ENCODE measurements at places on chromosomes 4 and X.

DNA sequence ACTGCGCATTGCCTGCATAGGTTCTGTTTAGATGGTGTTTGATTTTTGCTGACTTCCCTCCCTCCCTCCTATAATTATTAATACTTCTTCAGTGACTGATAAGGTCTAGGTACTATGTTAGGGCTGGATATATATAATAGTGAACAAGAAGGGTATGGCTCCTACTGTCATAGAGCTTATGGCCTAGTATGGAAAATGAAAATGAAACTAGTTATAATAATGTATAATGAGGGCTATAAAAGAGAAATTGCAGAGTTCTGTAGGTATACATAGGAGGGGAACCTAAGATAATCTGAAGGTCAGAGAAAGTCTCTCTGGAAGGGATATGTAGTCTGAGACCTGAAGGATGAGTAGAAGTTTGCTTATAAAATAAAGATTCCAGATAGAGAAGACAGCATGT, 102.1 kb downstream of the DCK start:
- no peak for DNase-seq

- peak; percentile 52 for DNase-seq
These were observed 147.7 kb downstream of the CPEB2 start for GRCh38 chr4:15149839-15150592.

- peak; percentile 67 for DNase-seq
These were observed 3.6 kb downstream of the MAGIX start for GRCh38 chrX:49165901-49166881.

- DNase-seq = no peak
These were observed 60.8 kb upstream of the FMR1 start for GRCh38 chrX:147850875-147851274.

- peak; percentile 81 for DNase-seq
These were observed at the start of gene PABPC4L for GRCh38 chr4:134201216-134202161. Gene PABPC4L (minus strand): TSS chr4:134201789. CDS start chr4:134201019, 770 bp downstream.

DNA sequence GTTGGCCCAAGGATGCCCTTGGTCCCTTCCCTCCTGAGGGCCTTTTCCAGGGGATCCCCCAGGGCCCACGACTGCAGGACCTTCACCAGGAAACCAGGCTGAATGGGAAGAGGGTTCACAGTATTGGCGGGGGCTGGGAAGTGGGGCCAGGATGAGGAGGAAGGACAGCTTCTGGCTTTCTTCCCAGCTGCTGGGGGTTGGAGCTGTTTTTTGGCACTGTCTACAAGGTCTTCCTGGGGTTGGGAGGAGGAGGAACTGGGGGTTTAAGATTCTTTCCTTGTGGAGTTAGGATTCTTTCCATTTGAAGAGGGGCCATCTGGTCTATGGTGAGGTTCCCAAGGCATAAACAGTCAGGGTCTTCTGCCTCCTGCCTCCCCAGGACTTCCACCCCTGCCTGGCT, 64.8 kb downstream of the KIF4A start:
- no peak for DNase-seq

DNA sequence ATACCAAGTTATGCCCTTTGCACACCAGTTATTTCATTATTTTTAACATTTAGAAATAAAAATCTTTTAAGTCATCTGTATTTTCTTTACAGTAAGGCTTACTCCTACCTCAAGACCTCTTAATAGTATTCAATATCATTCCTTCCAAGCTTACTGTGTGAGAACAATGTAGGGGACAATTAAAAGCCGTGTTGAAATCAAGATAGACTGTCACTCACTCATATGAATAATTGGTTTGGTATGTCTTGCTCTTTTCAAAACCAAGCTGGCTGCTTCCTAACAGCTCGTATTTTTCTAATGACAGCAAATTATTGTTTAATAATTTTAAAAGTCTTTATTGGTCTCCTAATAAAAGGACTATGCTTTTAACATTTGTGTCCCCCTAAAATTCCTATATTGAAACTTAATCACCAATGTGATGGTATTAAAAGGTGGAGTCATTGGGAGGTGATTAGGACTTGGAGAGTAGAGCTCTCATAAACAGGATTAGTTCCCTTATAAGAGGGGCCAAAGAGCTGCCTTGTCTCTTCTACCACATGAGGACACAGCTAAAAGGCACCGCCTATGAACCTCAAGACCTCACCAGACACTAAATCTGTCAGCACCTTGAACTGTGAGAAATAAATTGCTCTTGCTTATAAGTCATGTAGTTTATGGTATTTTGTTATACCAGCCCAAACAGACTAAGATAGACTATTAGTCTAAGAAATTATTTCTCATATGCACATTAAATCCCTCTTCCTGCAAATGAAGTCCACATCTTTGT, 4.1 kb downstream of the ABCB7 start:
- no peak for DNase-seq

DNA sequence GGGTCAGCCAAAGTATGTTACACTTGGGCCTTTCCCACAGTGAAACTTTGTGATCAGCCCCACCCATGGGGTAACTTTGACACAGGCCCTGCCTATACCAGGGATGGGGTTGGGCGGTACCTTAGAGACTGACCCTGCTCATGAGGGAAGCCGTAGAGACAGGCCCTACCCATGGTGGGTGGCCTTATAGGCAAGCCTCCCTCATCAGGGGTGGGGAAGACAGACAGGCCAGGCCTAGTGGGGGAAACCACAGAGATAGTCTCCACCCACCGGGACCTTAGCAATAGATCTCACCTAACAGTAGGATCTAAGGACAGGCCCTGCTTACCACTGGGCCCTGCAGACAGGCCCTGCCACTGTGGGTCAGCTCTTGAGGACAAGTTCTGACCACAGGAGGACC, 6.8 kb downstream of the PLP2 start:
- DNase-seq = no peak

GRCh38 chr4:10115797-10116568, 616 bp downstream of the WDR1 start:
- DNase-seq = peak; percentile 39

- DNase-seq = no peak
These were observed 1.5 kb upstream of the PAQR3 start for GRCh38 chr4:78940752-78941151.

GRCh38 chr4:156949373-156949814, 22.2 kb downstream of the PDGFC start:
- no peak for DNase-seq

DNA sequence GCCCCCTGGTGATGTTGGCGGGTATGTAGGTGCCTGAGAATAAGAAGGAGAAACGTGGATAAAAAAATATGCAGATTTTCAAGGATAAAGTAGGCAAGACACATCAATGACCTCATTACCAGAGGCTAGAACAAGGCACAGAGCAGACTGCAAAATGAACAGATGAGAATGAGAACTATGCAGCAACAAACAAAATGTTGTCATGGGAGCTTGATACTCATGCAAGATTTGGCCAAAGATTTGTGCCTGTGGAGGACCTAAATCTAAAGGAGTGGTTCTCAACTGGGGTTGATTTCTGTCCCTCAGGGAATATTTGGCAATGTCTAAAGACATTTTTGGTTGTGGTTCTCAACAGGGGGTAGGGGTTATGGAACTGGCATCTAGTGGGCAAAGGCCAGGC, 177.3 kb downstream of the FRMPD4 start:
- no peak for DNase-seq

GRCh38 chrX:37998586-37999262, 7.6 kb upstream of the SYTL5 start:
- no peak for DNase-seq

DNA sequence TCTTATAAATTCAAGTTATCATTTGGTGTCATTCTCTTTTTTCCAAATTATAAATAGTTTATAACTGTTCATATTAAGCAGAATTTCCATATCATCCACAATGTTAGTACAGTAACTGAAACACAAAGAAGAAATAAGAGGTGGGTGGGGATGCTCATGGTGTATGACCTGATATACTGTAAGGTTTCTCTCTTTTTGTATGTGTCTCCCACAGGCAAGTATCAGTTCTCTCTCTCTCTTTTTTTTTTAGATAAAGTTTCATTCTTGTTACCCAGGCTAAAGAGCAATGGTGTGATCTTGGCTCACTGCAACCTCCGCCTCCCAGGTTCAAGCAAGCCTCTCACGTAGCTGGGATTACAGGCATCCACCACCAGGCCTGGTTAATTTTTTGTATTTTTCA, 43.7 kb upstream of the UGT2A3 start:
- no peak for DNase-seq

GRCh38 chr4:47668810-47669408, 169.0 kb downstream of the CORIN start:
- peak; percentile 68 for DNase-seq

DNA sequence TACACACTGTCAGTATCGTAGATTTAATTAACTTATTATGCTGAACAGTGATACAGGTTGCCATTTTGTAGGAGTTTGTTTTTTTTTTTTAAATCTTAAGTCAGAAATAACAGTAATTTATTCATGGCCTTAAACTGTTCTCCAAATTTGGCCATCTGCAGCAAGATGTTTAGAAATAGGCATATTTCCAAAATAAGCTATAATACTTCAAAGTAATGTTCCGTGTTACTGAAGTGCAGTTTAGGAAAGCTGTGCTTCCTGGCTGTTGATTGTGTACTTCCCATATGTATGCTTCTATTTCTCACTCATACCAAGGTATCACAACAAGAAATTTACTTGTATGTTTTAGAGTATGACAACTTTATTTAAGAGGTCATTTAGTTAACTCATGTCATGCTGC, 28.9 kb downstream of the CPEB2 start:
- DNase-seq = no peak

DNA sequence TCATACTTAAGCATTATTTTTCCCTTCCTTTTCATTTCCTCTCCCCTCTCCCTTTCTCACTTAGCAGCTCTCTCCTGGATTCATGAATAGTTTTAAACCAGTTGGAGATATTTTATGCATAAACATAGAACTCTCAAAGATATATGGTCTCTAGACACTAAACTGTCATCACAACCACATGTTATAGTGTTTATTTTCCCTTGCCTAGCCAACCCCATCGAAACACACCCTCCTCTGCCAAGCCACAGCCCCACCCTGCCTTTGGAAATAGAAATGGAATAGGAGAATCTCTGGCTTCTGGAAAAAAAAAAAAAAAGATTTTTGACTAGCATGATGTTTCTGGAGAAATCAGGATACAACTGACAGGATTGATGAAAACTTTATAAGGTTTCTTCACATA, 64.8 kb upstream of the RBPJ start:
- no peak for DNase-seq

DNA sequence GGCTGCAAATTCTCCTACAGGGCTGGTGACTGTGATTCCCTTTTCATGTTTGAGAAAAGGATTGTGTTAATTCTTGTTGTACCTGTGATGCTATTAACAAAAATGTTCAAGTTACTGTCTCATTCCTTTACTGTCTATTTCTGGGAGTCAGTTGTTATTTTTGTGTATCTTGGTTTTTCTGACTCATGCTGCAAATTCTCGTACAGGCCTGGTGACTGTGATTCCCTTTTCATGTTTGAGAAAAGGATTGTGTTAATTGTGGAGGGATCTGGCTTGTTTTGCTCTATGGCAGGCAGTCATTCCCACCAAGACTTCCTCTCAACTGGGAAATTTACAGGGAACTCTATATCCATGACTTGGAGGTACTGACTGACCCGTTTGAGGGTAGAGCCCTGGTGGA, 693.4 kb upstream of the INTU start:
- no peak for DNase-seq

DNA sequence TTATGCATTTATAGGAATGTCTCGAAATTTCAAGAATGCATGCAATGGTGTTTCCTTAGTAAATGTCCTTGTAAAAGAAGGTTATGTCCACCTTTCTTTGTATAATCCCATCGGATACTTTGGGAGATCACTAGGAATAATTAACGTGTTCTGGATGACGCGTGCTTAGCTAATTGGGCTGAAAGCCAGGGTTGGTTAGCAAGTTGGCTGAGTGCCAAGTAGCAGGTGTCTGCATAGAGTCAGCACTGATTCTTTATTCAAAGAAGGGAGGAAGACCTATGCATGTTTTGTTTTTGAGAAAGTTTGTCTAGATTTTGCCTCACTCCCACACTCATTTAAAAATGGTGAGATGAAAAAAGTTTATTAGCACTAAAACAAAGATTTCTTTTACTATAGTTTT, 144.6 kb downstream of the SOX3 start:
- no peak for DNase-seq

GRCh38 chr4:8171266-8171665, 12.7 kb upstream of the ABLIM2 start:
- DNase-seq = no peak

- no peak for DNase-seq
These were observed 104.2 kb upstream of the PUDP start for GRCh38 chrX:7252013-7252610.

DNA sequence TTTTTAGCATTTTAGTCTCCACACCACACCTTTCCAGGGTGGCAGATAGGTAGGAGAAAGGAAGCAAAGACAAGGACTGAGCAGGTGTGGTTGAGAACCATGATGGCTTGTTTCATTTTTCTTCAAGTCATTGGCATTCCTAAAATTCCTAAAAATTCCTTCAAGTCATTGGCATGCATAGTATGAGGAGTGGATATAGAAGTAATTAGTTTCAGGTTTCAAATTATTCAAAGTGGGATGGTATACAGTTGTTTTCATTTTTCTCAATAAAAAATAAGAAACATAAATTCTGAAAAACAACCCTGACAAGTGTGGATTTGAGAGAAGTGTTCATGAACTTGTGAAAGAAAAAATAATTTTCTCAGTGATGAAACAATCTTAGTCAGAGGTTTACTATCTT, 22.3 kb upstream of the HERC3 start:
- no peak for DNase-seq

DNA sequence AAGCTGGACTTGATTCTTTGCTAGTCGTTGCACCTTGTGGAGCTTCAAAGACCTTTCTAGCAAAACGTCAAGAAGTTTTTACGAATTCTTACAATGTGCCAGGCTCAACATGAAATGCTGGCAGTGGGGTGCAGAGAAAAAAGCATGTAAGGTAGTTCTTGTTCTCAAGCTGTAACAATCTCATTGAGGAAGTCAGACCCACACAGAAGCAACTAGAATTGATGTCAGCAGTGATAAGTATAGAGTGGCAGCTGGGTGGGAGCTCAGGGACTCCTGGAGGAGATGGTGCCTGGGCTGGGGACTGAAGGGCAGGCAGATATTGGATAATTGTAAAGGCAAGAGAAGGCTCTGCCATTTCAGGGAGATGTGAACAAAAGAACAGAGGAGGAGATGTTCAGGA, 82.3 kb downstream of the ATG4A start:
- DNase-seq = no peak

DNA sequence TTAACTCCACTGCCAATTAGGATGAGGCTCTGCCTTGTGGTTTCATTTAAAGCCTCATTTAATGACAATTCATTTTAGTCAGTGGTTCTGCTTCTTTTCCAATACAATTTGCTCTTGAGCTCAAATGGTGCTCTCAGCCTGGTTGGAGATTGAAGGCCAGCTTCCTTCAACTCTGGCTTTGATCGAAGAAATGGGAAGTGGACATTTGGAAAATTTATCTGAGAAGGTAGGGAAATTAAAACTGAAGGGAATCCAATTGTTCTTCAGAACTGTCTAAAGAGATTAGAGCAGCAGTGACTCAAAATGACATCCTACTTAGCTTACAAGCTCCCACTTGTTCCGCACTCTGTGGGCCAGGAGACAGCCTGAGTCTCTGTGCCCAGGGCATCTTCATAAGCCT, 206.8 kb downstream of the SMARCA1 start:
- DNase-seq = no peak

DNA sequence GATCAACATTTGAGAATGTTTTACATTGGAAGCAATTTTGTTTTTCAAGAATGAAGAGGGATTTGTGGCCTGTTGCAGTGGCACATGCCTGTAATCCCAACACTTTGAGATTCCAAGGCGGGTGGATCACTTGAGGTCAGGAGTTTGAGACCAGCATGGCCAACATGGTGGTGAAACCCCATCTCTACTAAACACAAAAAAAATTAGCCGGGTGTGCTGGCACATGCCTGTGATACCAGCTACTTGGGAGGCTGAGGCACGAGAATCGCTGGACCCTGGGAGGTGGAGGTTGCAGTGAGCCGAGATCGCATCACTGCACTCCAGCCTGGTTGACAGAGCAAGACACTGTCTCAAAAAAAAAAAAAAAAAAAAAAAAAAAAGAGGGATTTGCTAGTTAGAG, 127.8 kb downstream of the RPA4 start:
- no peak for DNase-seq

Data from A673 (cell line).